ENCODE measurements at places on chromosomes 2 and 18. TPM values are rescaled to one million over a fixed set of nuclear protein-coding genes. Genes with fewer than 3 reads are reported as not detected.

DNA sequence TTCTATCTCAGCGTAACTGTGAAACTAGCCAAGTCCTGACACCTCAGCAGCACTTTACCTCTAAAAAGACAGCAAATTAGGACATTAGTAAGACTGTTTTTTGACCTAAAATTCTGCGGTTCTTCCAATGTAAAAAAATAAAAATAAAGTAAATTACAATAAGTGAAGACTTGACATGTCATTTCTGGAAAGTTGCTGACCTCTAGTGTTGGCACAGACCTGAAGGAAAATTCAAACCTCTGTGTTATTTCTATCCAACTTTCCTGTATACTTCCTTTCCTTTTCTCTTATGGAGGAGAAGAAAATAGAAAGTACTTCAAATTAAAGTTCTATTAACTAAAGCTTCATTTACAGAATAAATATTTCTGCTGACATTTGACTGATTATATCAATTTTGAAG is 110.6 kb downstream of the TMEM182 start:
- no peak for DNase-seq

DNA sequence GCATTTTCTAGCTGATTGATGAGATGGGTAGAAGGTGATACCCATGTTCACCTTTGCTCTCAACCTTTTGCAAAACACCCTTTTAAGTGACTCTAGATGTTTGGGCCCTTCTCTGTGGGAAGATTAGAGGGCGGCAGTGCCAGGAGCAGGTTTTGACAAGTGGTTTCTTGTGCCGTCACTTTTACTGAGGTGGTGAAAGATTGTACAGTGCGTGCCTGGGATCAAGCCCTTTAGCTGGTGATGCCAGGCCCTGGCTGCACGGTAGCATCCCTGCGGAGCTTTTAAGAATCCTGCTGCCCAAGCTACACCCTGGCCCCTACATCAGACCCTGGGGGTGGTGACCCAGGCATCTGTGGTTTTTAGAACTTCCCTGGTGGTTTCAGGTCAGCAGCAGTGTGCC is 29.1 kb downstream of the MTCL1 start:
- no peak for DNase-seq

GRCh38 chr2:218300141-218300540 is 7.8 kb upstream of the TMBIM1 start:
- DNase-seq, result no peak

DNA sequence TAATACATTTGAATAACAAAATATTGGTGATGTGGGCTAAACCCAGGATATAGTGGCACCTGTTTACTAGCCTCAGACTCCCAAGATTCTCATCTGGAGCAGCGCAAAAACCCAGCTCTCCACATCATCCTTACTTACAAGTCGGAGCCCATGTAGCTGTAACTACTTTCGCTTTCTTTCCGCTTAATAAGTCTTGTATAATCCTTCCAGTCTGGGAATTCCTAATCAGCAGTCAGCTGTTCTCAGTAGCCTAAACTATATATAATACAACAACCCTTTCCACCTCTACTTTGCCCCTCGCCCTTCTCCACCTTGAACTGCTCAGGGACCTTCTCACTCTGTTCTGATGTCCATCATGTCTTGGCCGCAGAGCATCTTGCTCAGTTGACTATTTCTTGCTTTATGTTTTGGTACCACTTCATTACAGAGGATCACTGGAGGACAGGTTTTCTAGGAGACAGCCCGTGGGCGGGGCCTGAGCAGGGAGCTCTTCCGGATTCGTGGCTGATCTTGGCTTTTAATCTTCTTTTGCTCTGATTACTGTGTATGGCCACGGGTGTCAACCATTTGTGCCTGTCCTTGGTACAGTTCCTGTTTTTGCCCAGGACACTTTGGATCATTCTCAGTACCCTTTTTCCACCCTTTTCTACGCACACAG is 119.9 kb upstream of the SERTAD2 start:
- DNase-seq, result no peak

DNA sequence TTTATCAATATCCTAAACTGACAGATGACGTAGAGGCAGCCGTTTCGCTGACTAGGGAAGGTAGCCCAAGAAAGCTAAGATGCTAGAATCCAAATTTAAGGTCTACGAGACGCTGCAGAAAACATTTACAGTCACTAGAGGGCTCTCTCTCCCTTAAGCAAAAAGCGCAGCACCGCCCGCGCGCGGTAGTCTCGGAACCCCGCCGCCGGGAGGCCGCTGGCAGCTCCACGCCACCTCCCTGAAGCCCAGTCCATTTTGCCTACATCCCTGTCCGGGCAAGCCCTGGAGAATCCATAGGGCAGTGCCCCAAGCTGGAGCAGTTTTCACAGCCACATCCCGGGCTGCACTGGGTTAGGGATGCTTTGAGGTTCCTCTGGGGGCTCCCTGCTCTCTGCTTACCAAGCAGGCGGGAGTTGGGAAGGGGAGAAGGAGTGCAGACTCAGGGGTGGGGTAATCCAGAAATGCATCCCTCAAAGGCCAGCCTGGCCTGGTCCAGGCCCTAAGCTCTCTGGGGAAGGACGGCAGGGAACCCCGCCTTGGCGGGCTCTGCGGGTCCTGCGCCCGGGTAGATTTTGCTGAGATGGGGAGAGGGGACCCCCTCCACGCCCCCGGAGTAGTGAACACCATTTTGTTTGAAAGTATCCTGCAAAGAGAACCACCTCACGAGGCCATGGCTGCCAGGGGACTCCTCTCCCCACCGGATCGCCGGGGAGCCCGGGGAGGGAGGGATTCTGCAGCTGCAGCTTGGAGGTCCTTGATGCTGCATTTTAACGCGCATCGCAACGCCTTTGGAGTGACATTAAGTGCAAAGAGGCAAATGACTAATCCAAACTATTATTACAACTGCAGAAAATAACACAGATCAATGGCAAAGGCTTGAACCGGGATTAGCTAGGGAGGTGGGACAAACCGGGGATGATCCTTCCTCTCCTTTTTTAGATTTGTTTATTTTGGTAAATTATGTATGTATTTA is 1.3 kb upstream of the DPYSL5 start:
- DNase-seq, result peak; percentile 89

- no peak for DNase-seq
Observed at GRCh38 chr2:81692566-81692965, 1388.0 kb upstream of the LRRTM1 start.

DNA sequence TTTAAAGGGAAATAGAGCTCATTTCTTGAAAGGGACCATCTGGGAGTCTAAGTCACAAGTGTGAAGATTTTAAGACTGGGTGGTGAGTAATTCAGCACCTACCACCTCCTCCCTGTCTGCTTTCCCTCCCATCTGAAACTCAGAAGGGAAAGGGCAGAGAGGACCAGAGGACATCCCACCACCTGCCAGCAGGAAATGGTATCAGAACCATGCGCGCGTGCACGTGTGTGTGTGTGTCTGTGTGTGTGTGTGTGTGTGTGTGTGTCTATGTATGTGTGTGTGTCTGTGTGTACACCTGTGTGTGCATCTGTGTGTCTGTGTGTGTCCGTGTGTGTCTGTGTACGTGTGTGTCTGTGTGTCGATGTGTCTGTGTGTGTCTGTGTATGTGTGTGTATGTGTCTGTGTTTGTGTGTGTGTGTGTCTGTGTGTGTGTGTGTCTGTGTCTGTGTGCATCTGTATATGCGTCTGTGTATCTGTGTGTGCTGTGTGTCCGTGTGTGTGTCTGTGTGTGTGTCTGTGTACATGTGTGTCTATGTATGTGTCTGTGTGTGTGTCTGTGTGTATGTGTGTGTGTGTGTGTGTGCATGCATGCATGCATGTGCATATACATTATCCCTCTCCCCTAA is 76.8 kb downstream of the ZFP36L2 start:
- no peak for DNase-seq

The KCNJ3 gene
- total RNA-seq, result 1.6 TPM

Data from aorta (tissue), 5 donors.